NCI-H187 treated with DMSO at 0.1 percent for 48 hours (cell line): ENCODE measurements at places on chromosomes 1 and 21.

DNA sequence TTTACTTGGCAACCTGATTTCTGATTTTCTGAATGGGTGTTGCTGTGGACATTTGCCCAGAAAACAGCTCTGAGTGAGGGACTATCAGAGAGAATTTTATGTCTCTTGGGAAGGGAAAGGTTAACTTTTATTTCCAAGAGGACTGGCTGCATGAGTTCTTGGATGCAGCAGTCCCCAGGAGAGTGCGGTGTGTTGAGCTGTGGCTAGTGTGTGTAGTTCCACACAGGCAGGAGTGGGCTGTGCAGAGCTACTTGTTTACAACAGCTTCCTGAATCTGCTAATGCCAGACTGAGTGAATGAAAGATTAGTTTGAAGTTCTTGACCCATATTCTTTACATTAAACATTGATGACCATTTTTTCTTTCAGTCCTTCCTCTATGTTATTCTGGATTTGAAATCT is 41.0 kb upstream of the APOBEC4 start:
- no peak for DNase-seq

- no peak for DNase-seq
These were observed 2.4 kb upstream of the ARHGAP29 start for GRCh38 chr1:94239796-94240195.

GRCh38 chr1:30312226-30312625 is 411.2 kb downstream of the MATN1 start:
- no peak for DNase-seq

- no peak for DNase-seq
These were observed 39.1 kb downstream of the UBIAD1 start for GRCh38 chr1:11311816-11312755.

GRCh38 chr1:89989099-89989498 is 5.8 kb upstream of the ZNF326 start:
- DNase-seq, result no peak

DNA sequence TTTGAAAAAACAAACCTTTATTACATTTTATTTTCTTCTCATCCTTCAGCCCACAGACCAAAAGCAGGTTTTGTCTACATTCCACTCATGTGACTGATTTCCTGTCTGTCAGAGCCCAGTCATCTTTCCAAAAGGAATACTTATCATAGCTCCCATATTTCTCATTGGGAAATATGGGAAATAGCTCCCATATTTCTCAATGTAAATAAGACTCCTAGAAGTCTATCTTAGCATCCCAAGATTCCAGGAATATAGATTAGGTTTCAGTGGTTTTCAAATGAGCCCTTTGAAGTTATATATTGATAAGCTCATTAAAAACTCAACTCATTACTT is 19.1 kb upstream of the NRDC start:
- no peak for DNase-seq

- no peak for DNase-seq
These were observed 10.3 kb upstream of the CDCP2 start for GRCh38 chr1:54163051-54163450.

- no peak for DNase-seq
These were observed 101.0 kb downstream of the HMCN1 start for GRCh38 chr1:185835191-185835590.

- DNase-seq, result no peak
These were observed 133.9 kb downstream of the ATG4C start for GRCh38 chr1:62917805-62918204.

- no peak for DNase-seq
These were observed 106.1 kb downstream of the KIAA0319L start for GRCh38 chr1:35451125-35451528.

DNA sequence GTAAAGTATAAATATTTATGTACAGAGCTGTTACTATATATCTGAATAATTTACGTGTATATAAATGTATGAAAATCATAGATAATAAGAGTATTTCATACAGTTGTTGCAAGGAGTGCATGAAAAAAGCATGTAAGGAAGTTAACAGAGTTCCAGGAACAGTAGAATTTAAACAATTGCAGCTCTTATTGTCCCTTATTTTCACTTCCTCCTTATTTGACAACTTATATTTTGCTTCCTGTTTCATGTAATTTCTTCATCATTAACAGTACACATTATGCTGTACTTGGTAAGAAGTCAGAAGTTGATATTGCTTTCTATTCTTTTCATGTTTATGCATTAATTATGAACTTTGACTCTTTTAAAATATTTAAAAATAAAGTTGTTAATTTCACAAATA is 681.5 kb downstream of the LRRIQ3 start:
- DNase-seq, result no peak

- DNase-seq, result no peak
These were observed 27.7 kb downstream of the CDC42 start for GRCh38 chr1:22080191-22080590.

DNA sequence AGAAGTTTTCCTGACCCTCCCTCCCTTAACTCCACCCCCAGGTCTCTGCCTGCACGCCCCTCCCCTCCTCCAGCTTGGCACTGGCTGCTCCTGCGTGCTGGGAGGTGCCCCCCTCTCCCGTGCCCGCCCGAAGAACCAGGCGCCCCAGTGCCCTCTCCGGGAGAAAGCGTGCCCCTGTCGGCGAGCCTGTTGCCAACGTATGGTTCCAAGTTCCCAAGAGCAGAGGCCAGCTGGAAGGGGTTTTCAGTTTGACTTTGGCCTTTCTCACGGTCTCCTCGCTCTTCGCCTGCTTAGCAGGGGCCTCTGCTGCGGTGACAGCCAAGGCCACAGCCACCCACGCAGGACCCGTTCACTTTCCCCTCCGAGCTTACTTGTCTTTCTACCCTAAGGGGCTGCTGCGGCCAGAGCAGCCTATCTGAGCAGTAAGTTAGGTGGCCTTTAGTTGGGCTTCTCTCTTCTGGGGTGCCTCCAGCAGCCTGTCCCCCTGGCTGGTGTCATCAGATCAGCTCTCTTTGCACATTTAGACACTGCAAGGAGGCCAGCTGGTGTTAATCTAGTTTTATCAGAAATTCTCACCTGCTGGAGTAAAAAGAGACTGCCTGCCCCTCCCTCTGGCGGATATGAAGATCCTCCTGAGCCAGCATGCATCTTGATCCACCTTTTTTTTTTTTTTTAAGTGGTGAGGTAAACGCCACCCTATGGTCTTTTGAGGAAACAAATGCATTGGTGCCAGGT is 1.5 kb downstream of the STUM start:
- no peak for DNase-seq

DNA sequence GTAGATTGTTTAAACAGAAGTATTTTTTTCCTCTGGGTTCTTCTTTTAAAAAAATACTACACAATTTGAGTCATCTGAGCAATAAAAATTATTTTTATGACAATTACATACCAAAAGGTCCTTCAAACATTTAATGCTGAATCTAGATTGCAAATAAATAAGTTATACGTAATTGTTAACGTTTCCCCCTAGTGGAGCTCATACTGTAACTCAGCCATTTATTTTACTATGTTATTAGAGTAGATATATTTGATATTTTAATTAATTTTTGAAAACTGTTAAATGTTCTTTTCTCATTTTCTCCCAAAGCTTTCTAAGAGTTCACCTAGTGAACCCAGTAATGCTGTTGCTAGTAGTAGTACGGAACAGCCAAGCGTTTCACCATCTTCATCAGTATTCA is 33.5 kb downstream of the ZMYM1 start:
- DNase-seq, result no peak

DNA sequence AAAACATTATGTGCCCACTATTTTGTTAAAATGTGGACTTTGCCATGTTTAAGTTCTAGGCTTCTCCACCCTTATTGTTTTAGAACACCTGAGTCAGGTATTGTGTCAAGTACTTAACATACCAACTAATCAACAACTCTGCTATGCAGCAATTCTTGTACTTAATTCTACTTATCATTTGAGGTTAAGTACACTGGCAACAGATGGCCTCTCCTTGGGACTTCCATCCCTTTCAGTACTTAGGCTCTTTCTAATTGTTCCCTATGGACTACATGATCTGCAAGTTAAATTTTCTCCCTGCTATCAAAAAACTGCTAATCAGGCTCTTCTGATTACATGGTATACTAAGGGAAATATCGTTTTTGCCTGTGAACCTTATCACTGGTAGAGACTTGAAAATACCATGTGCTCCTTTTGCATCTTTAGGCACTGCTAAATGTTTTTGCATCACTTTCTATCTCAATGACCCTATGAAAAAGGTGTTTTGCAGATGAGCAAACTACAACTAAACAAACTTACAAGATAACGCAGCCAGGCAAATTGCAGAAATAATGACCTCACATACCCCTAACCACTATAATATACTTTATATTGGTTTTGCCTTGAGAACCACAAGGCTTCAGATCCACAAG is 18.9 kb downstream of the SFPQ start:
- no peak for DNase-seq
